CD4-positive, CD25-positive, alpha-beta regulatory T cell (primary cell): ENCODE measurements at places on chromosomes 5 and 9. TPM values are rescaled to one million over a fixed set of nuclear protein-coding genes. Genes with fewer than 3 reads are reported as not detected.

The PCAT7 gene
- polyA plus RNA-seq, result not detected

The SPATA31D4 gene
- not detected for polyA plus RNA-seq

The ANKRD31 gene
- 0.65 TPM for polyA plus RNA-seq

The CCL21 gene
- not detected for polyA plus RNA-seq

The FOXI1 gene
- not detected for polyA plus RNA-seq

The C5orf24 gene
- polyA plus RNA-seq, result 7.2 TPM

The IL3 gene
- polyA plus RNA-seq, result not detected

The IFNK gene
- not detected for polyA plus RNA-seq

The TMEM174 gene
- polyA plus RNA-seq, result not detected

The IL33 gene
- polyA plus RNA-seq, result not detected

The IFNB1 gene
- not detected for polyA plus RNA-seq

The UBE2QL1 gene
- polyA plus RNA-seq, result not detected

The TTC1 gene
- 105 TPM for polyA plus RNA-seq

The FAT2 gene
- 0.05 TPM for polyA plus RNA-seq

The TMEM252 gene
- polyA plus RNA-seq, result not detected

The MOB3B gene
- 0.11 TPM for polyA plus RNA-seq

The GPR151 gene
- polyA plus RNA-seq, result 0.13 TPM

The IFNA21 gene
- not detected for polyA plus RNA-seq

The FLT4 gene
- 4.0 TPM for polyA plus RNA-seq

The CKMT2 gene
- polyA plus RNA-seq, result 0.25 TPM

The RGS7BP gene
- not detected for polyA plus RNA-seq

The ZNF474 gene
- polyA plus RNA-seq, result 0.14 TPM

The CTNND2 gene
- not detected for polyA plus RNA-seq

The BARHL1 gene
- polyA plus RNA-seq, result not detected

The STOM gene
- 25.1 TPM for polyA plus RNA-seq

The NHP2 gene
- polyA plus RNA-seq, result 173 TPM

The NOTCH1 gene
- polyA plus RNA-seq, result 1.7 TPM

The CCIN gene
- polyA plus RNA-seq, result 0.38 TPM

The SLC1A1 gene
- 1.3 TPM for polyA plus RNA-seq

The HSPB3 gene
- not detected for polyA plus RNA-seq

The CXCL14 gene
- polyA plus RNA-seq, result not detected

The ALDOB gene
- polyA plus RNA-seq, result not detected

The F2RL1 gene
- polyA plus RNA-seq, result 5.7 TPM

The TMEM215 gene
- not detected for polyA plus RNA-seq

The UGT3A1 gene
- not detected for polyA plus RNA-seq

The SLIT3 gene
- not detected for polyA plus RNA-seq

The OGN gene
- polyA plus RNA-seq, result 0.50 TPM

The SPATA31A6 gene
- not detected for polyA plus RNA-seq

The OMD gene
- polyA plus RNA-seq, result not detected

The FCHO2 gene
- 0.52 TPM for polyA plus RNA-seq

The TRIM36 gene
- polyA plus RNA-seq, result not detected

The CAMLG gene
- polyA plus RNA-seq, result 43.1 TPM

The OR1Q1 gene
- not detected for polyA plus RNA-seq

The DBH gene
- not detected for polyA plus RNA-seq

The CMYA5 gene
- polyA plus RNA-seq, result not detected

The ZDHHC11B gene
- not detected for polyA plus RNA-seq

The MYMK gene
- not detected for polyA plus RNA-seq

The TRMT10B gene
- 12.1 TPM for polyA plus RNA-seq

The INSL4 gene
- polyA plus RNA-seq, result not detected

The FUT7 gene
- 48.3 TPM for polyA plus RNA-seq

The SNCB gene
- not detected for polyA plus RNA-seq

The IRX1 gene
- not detected for polyA plus RNA-seq

The CATSPER3 gene
- polyA plus RNA-seq, result 0.37 TPM

The C9orf78 gene
- 170 TPM for polyA plus RNA-seq

The DMGDH gene
- 0.33 TPM for polyA plus RNA-seq

The SPATA31C1 gene
- 0.19 TPM for polyA plus RNA-seq

The ZFP37 gene
- 1.9 TPM for polyA plus RNA-seq

The NIPSNAP3A gene
- 19.3 TPM for polyA plus RNA-seq

The LCN15 gene
- polyA plus RNA-seq, result not detected

The GABRA1 gene
- not detected for polyA plus RNA-seq
